ENCODE measurements at places on chromosomes 5 and 9.
A peak's percentile ranks its signal among the peaks of the same experiment; 100 is the strongest.

- no peak for DNase-seq
These were observed 18.2 kb upstream of the MGAT1 start for GRCh38 chr5:180820788-180821321.

DNA sequence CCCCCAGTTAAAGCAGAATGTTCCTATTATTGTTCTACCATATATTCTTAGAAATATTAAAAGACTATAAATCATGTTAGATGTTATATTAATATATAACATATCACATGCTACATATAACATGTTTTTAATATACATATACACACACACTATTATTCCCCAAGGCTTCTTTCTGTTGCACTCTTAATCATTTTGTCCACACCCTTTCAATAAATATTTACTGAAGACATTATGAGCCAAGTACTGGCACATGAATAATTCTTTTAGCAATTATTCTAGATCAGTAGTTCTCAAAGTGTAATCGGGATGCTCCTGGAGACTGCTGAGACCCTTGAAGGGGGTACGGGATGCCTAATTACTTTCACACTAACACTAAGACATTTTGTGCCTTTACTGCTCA is 143.9 kb downstream of the GNAQ start:
- no peak for DNase-seq

DNA sequence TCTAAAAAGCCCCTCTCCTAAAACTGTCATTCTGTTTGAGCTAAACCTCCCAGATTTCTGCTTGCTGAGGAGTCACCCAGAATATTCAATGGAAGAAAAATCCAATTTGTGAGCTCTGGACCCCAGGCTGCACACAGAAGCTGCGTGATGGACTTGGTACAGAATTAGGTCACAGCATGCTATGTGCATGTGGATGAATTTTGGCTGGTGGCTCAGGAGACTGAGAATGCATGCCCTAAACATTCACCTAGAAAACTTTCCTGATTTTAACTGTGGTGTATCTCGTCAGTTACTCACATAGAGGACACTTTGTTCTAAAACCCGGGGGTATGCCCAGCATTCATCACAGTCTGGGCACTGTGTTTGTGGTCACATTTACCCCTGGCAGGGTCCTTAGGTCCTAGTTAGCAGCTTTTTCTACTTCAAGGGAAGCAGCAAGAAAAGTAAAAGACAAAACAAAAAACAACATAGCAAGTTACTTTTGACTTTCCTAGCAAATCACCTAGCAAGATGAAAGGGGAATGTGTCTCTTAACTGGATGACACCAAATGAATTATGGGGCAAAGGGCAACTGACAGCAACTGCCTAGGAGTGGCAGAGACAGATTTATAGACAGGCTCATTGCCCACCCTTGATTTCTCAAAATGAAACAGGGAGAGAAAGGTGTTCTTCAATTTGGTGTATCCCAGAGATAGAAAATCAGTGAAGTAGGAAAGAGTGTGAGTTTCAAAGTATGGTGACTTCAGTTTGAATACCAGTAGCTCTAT is 8.3 kb upstream of the SHROOM1 start:
- DNase-seq, result no peak

DNA sequence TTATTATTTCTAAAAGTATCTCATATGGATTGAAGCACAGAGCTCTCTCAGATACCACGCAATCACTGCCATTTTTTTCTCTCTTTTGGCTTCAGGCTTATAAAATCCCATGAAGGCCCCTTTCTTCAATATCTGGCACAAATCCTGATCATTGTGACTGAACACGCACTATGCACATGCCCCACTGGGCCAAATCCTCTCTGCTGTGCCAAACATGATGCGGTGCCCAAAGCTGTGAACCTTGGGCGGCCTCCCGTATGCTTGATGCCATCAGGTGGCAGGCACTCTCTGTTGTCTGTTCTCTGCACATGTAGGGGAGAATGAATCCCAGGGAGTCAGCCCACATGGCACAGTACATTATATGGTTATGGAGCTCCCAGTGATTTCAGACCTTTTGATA is 375.0 kb upstream of the RGMB start:
- no peak for DNase-seq

DNA sequence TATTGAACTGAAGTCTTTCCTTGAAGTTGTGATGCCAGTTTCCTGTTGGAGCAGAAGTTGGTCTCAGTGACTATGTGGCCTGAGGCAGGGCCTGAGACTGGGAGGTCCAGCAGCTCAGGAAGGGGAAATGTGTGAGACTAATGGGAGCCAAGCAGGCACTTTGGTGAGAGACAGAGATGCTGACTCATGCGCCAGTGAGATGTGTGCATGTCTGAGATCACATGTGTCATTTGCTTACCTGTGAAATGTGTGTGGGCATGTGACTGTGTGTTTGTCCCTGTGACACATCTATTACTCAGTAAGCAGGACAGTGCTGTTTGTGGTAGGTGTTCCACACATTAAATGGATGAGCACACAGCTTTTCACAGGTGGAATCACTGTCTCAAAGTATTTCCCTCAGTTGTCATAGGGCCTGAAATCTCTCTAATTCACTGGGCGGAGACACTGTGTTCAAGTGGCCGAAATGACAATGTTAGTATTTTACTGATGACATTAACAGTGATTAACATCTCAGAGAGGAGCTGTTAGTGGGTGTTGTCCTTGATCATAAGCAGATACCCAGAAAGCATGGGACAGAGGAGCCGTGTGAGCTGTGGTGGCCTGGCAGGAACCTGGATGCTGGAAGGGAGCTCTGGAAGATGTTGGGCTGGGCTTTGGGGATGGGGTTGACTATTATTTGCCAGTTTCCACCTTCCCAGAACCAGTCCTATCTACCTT is 7.4 kb downstream of the NPR2 start:
- no peak for DNase-seq

DNA sequence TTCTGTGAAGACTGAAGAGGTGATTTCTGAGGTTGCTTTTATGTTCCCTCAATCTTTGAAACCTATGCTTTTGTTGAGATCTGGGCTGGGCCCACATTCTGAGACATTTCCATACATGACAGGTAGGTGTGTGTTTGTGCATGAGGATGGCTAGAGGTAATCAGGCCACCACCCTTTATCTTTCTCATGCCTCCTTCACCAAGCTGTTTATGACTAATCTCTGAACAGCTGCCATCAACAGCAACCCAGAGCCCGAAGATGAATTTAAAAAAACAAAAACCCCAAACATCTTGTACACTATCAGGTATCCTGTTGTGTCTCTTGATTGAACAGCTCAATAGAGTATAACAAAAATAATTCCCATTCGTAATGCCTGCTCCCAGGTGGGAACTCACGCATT is 12.6 kb upstream of the C5orf46 start:
- DNase-seq, result no peak

GRCh38 chr5:34667705-34668104 is 11.6 kb downstream of the RAI14 start:
- DNase-seq, result no peak

- no peak for DNase-seq
These were observed 145.5 kb upstream of the PCA3 start for GRCh38 chr9:76618762-76619161.

- no peak for DNase-seq
These were observed 1.3 kb upstream of the TMEM250 start for GRCh38 chr9:136119883-136120393.

- DNase-seq, result no peak
These were observed 11.2 kb downstream of the ROPN1L start for GRCh38 chr5:10452768-10453331.

DNA sequence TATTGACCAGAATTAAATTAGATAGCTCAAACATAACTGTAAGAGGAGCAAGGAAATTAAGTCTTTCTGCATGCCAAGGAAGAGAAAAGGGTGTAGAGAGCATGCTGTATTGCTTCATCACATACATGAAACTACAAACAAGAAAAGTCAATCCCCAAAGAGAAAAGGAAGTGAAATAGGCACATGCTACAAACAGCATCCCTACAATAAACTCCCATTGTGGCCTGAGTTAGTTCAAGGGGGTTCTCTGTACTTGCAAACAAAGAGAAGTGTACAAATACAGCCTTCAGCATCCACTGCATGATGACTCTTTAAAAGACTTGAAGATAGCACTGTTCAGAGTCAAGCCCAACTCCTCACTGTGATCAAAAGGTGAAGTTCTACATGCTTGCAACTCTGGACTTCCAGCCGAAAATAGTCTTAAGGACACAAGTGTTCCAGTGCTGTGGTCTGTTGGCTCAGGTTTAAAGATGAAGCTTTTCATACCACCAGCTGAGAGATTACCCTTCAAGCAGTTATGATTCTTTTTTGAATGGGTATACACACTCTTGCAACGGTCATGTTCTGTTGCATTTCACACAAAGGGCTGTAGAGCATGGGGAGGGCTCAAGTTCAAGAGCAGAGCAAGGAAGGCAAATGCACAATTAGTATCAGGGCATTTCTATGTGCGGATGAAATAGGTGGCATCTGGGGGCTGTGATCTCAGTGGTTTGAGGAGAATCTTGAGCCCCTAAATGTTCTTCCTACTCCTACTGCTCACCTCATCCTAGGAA is 534.5 kb downstream of the EBF1 start:
- no peak for DNase-seq

GRCh38 chr9:89625721-89626687 is 21.2 kb downstream of the GADD45G start:
- no peak for DNase-seq

DNA sequence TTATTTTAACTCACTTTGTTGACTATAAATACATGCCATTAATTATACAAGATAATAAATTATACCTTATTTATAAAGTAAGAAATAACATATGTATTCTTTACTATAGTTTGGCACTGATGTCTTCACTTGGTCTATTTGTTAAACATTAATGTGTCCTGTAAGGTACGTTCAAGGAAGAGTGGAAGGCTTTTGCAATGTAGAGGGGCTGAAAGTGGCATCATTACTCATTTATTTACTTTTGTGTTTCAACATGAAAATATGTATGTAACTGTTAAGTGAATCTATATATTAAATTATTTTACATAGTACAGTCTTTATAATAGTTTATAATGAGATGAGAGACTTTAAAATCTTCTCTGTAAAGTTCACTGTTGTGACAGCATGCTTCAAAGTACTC is 348.7 kb downstream of the CCDC171 start:
- DNase-seq, result no peak

- DNase-seq, result peak; percentile 57
These were observed at the start of gene SPATA6L for GRCh38 chr9:4666042-4666699. Gene SPATA6L (minus strand): TSS chr9:4666480. CDS start chr9:4666250, 230 bp downstream.

DNA sequence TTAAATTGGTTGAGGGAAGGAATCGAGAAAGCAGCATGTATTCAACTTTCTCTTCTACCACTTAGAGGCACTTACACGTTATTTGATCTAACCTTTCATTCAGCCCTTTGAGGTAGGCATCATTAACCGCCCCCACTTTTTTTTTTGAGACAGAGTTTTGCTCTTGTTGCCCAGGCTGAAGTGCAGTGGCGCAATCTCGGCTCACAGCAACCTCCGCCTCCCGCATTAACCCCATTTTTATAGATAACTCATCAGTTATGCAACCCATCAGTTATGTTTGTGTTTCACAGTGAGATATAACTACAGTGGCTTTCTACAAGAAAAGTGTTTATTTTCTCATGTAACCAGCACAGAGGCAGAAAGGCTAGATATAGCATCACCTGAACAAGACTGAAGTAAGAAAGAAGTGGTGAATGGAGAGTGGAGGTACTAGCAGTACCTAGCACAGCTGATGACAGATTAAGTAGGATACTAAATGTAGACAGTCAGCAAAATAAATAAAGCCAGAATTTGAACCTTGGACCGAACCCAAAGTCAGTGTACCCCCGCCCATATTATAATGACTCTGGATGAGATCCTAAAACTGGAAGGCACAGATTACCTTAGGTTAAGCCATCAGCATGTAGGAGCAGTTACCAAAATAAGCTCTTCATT is 91.2 kb downstream of the PJA2 start:
- DNase-seq, result no peak

DNA sequence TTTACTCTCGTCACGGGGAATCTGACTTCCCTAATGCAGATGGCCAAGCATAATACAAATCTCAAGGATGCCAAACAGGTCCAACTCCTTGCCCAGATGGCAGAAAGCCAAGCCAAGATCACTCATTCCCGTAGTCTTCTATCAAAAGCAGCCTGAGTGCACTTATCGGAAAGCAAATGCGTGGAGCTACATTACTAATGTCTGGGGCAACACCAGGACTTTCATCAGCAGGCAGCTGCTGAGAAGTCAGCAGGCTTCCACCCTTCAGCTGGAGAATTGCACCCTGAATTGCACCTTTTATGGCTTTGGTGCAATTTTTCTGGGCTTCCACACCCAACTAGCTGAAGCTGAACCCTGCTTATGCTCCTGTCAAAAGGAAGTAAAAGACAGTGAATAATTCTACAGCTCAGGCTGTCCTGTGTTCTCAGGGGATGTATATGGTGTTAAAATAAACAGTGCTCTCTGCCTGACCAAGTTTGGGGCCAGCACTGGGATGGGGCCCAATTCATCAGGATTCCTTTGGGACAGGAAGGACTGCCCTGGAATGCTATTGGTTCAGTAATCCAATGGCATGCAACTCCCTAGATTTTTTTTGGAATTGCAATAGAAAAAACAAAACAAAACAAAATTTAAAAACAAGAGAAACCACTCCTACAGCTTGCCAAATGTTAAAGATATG is 92.6 kb downstream of the DPYSL3 start:
- no peak for DNase-seq

GRCh38 chr5:3789519-3790193 is 194.0 kb downstream of the IRX1 start:
- DNase-seq, result no peak

- no peak for DNase-seq
These were observed 78.1 kb upstream of the UBTD2 start for GRCh38 chr5:172361566-172362238.

DNA sequence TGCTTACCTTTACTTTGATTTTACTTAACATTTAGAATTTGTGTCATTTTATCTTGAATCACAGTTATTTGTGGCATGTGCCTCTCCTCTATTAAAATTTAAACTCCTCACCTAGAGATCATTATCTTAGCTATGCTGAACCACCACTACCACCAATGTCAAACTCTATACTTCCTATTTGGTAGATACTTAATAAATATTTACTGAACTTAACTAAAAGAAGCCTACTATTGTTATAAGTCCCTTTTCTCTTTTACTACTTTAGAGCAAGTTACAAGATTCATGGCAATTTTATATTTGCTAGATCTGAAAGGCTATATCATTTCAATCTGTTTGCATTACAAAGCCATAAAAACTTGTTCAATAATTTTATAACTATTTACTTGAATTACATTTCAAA is 273.3 kb upstream of the CCNH start:
- no peak for DNase-seq

All from CD8-positive, alpha-beta memory T cell (primary cell).